ENCODE measurements at places on chromosomes 2 and 18. TPM values are rescaled to one million over a fixed set of nuclear protein-coding genes. Genes with fewer than 3 reads are reported as not detected.

DNA sequence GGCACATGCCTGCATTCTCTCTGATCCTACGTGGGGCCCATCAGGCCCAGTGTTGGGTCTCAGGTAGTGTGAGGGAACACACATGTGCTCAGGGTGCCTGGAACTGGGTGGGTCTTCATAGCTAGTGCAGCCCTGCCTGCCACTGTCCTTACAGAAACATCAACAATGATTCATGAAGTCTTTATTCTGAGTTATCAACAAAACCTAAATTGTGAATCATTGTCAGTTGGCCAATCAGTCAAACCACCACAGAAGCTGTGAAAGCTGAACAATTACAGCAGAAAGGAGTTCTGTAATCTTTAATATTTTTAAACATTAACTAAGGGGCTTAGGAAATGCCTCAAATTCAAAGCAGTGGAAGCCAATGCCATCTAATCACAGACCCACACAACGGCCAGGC lies 82.8 kb upstream of the ZNF521 start:
- no peak for DNase-seq

DNA sequence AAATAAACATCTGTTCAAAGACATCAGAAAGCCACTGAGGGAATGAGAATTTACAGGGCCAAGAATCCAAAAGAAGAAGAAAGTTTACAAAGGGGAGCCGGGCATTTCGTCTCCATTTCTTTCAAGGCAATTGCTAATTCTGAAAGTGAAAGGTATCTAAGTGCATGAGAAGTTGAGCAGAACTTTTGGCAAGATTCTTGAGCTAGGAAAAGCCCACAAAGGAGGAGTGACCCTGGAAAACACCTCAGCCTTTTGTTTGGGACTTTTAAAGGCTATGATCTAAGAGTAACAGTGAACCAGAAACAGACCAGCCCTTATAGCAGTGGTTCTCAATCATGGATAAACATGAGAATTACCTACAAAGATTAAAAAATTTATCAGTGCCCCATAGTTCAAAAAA lies 87.4 kb downstream of the MDH1 start:
- DNase-seq = no peak

DNA sequence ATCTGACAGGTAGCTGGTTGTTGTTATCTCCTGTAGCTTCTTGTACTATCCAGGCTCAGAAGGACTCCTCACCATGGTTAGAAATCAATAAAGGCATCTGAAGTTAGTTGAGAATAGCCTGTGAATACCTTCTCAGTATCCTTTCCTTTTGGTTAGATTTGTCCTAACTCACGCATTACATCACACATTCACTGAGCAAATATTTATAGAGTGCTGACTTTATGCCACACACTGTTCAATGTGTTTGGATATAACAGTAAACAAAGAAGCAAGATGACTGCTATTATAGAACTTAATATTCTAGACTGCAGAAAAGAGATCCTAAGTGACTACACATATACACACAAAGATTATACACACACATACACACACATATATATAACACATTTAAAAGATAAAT lies 889.9 kb upstream of the CHAC2 start:
- DNase-seq = no peak

DNA sequence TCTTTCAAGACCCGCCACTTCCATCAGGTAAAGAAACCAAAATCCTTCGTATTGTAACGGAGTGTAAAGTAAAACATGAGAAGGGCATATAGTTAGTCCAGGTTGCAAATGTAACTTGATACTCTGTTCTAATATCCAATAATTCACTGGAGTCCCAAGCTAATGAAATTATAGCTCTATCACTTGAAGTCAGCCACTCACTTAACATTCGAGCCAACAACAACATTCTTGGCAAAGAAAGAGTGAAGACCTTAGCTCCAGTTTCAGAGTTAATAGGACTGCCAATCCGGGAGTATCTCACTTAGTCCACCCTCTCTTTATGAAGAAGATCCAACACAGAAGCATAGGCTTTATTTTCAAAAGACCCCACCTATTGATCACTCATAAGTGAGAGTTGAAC lies 298.0 kb upstream of the SOX11 start:
- no peak for DNase-seq

- peak; percentile 72 for DNase-seq
Measured at GRCh38 chr2:108607706-108608301, 73.5 kb downstream of the LIMS1 start.

DNA sequence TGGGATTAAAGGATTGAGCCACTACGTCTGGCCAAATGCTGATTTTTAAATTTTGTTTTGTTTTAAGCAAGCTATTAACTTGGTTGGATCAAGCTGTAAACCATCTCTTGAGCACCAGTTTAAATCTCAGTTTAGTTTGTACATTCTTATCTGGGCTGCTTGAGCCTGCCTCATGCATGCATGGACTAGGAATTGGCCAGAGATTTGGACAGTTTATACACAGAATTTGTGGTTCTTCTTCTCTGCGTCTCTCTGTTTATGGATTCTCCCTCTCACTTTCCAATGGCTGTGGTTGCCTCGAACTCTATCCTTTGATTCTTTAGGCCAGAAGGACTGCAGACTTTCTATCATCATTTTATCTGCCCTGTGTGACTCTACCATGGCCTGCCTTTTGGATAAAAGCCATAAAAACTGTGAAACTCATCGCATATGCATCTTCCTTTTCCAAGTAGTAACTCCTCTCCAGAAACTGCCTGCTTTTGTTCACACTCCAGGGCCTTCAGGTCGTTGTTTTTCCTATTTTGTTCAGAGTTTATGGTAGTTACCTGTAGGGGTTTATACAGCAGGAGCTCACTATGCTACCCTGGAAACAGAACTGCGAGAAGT lies 32.5 kb upstream of the PLB1 start:
- DNase-seq = no peak

GRCh38 chr2:69983392-69983966 lies 22.0 kb upstream of the ASPRV1 start:
- DNase-seq = no peak

DNA sequence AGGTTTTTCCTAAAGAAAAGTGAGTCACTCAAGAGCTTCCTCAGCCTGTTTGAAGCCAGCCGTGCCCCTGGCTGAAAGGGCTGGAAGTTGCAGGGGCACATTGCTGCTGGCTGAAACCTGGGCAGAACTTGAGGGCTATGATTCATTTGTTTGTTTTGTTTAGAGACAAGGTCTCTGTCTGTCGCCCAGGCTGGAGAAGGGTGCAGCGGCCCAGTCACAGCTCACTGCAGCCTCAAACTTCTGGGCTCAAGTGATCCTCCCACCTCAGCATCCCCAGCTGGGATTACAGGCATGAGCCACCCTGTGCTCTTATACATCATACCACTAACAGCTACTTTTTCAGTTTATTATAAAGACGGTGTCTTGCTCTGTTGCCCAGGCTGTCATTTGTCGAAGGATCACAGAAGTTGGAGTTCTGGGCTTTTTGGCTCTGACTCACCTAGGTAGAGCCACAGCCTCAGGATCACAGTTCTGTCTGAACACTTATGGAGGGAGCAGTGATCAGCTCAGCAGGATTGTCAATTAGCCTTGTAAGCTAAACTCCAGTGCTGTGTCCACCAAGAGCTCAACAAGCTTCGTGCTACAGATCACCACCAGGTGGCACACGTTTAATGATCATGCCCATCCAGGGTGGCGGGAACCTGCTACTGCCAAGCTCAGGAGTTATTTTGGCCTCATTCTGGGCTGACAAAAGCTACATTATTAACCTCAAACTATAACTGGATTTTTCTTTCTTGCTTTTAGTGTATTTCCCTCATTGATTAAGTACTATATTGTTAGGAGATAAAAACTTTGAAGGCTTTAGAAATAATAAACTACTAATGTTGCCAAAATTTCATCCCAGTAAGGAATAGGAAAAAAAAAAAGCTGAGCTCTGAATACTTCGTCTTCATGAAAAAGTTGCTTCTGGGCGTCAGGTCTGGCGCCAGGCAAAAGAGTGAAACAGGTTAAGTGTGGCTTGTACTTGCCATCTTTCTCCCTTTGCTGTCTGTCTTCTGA lies 57.9 kb downstream of the ARHGEF33 start:
- DNase-seq = peak; percentile 62

- DNase-seq = peak; percentile 74
Measured at GRCh38 chr2:65746931-65747675, 314.7 kb upstream of the SPRED2 start.

- no peak for DNase-seq
Measured at GRCh38 chr2:42256505-42256904, 87.4 kb downstream of the EML4 start.

GRCh38 chr2:199569336-199569735 lies 111.6 kb upstream of the SATB2 start:
- DNase-seq = no peak

DNA sequence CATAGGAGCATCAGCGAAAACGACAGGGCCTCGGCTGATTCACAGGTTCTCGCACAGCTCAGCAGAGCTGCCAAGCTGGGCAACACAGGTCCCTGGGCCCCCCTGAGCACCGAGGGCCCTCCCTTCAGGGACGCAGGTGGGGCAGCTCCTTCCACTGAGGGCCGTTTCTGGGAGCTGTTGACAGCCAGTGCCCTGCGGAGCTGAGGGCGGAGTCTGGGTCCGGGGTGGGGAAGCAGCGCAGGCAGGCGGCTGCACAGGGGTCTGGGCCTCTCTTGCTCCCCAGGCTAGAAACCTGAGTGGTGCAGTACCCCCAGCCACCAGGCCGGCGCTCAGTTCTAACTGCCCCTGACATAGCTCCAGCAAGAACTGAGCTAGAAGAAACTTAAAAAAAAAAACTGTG lies 65.7 kb downstream of the PXDN start:
- DNase-seq = no peak

- no peak for DNase-seq
Measured at GRCh38 chr2:1972948-1973347, 228.6 kb upstream of the PXDN start.

GRCh38 chr2:119608553-119608952 lies 64.3 kb downstream of the CFAP221 start:
- DNase-seq = no peak

DNA sequence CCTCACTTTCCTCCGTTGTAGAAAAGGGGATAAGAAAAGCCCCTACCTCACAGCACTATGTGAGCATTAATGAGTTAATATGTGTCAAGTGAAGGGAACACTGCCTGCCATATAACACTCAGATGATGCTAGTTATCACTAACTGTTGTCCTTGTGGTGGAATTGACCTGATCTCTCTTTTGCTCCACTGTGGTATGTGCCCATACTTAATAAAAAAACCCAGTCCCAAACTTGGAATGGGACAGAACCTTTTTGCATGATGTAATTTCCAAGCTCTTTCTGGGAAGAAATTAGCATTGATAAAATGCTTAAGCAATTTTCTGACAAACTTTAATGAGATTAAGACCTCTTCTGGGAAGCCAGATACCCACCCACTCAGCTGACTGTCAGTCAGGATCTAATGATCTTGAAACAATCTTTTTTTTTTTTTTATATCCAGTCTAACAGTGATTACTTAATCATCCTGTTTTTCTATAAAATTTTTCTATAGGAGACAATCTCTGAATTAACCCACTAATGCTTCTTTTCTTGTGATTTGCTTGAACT lies 158.7 kb downstream of the ZBTB7C start:
- no peak for DNase-seq

DNA sequence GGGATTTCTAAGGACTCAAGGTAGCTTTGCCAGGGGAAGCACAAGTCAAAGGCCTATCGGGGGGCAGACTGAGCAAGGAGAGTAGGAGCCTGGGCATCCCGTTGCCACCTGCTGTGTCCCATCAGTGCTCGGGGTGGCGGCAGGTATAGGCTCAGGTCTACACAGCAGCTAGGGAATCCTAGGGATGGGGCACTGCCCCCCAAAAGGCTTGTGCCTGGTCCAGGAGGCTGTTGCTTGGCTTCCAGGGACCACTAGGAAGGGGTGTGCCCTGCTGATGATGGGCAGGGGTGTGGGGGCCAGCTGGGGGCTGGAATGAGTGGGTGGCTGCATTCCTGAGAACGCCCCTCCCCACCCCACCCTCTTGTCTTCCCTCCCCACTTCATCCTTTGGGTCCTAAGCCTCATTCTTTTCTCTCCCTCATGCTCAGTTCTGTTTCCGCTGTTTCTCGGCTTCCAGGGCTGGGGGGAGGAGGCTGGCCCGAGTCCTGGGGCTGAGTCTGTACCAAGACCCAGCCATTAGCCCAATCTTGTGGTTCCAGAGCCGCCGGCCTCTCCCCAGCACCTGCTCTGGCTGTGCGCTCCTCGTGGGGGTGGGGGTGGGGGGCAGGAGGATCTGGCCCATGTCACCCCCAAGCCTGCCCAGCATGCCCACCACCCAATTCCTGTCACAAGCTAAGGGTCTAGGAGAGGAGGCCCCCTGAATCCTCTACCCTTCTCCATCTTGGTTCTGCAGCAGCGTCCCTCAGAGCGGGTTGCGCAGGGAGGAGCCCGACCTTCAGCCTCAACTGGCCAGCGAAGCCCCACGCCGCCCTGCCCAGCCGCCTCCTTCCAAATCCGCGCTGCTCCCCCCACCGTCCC lies 12.8 kb downstream of the SPEG start:
- DNase-seq = no peak

- DNase-seq = no peak
Measured at GRCh38 chr2:188966079-188966571, 8.0 kb upstream of the COL3A1 start.

The SERPINB11 gene
- not detected for total RNA-seq

The RAMP1 gene
- total RNA-seq = 122 TPM

The CD226 gene
- total RNA-seq = 1.1 TPM

The UCN gene
- total RNA-seq = 0.96 TPM

The EPB41L3 gene
- total RNA-seq = 17.2 TPM

The TDRD15 gene
- not detected for total RNA-seq

The BOLL gene
- total RNA-seq = not detected
